ENCODE measurements at places on chromosomes 2 and 18. TPM values are rescaled to one million over a fixed set of nuclear protein-coding genes. Genes with fewer than 3 reads are reported as not detected.

- no peak for DNase-seq
Measured at GRCh38 chr18:9563331-9563730, 51.0 kb downstream of the PPP4R1 start.

DNA sequence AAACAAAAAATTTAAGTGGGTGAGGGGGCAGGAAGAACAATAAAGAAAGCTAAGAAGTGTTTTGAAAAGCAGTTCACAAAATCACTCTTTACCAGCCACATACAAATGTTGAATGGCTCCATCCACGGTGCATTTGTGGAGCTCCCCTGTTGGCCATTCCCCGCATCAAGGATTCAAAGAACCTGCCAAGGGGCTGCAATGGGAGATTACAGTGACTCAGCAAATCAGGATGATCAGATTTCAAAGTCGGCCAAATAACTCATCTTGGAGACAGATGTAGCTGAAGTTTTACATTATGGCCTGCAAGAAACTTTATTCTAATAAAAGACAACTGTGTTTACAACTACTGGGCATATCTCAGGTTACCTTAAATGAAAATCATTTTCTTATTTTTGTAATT, 26.9 kb downstream of the COL4A3 start:
- no peak for DNase-seq

- no peak for DNase-seq
Measured at GRCh38 chr18:39329496-39330275, 1764.1 kb upstream of the CELF4 start.

- DNase-seq = peak; percentile 77
Measured at GRCh38 chr2:70647873-70648481, 94.4 kb upstream of the TGFA start.

DNA sequence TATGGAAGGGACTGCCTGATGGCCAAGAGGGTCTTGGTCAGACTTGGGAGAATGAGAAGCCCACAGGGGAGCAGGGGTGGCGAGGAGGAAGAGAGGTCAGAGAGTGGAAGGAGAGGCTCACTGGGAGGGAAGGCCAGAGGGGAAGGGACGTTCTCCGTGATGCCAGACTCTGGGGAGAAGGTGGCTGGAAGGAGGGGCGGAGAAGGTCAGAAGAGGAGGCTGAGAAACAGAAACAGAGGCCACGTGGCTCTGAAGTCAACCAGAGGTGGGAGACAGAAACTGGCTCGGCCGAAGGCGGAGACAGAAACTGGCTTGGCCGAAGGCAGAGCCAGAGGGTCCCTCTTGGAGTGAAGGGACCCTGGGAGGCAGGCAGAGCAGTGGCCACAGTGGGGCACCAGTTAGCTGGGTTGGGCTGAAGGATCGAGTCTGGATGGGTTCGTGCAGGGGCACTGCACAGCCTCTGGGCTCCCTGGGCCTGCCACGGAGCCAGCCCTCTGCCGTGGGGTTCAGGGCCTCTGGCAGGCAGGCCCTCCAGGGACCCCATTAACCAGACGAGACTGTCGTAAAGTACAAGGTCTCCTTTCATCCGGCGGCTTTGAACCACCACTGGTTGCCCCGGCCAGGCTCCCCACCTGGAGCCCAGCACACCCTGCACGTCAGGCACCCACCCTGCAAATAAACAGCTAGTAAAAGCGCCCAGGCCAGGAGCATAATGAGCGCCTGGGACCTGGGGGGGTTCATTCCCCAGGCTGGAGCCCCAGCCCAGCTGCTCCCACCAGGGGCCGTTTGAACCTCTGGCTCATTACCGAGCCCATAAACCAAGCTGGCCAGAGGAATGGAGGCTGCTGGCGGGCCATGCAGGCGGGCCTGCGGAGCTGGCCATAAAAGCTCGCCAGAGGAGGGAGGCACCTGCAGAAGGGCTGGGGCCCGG, 218.8 kb downstream of the DYSF start:
- DNase-seq = no peak

DNA sequence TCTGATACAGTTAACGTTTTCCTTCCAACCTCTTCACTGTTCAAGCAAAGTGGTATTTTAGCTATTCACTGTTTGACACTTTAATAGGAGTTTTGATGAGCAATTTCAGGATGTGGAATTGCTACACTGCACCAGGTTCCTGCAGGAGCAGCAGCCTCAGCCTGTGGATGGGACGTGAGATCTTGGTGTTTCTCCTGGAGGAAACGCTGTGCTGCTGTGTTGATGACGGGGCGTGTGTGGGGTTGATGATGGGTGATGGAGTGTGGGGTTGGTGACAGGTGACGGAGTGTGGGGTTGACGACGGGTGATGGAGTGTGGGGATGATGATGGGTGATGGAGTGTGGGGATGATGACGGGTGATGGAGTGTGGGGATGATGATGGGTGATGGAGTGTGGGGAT, 98.9 kb downstream of the RTP5 start:
- DNase-seq = no peak

- peak; percentile 61 for DNase-seq
Measured at GRCh38 chr2:203728321-203728720, 21.9 kb downstream of the CD28 start.

DNA sequence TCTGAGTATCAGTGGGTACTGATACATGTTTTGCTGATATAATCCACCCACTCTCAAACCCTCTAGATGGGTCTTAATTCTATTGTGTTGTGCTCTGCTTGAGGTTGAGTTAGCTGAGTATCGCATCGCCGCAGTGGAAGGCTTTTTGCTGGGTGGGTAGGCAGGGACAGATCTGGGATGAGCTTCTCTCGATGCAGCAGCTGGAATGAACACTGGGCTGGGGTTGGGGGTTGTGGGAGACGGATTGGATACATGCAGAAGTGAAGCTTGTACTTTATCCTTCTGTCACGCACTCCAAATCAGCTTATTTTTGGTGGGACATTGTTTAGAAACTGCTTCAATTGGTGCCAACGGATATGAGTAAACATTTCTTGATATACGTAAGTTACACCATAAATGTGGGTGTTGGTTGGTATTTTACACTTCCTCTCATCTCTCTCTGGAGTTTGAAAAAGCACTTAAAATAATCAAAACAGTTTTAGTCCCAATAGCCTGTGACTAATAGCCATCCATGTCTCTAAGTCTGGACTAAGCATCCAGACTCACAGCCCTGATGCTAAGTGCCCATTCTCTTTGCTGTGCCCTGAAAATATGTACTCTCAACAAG, 107.1 kb downstream of the POLE4 start:
- DNase-seq = peak; percentile 21

- DNase-seq = peak; percentile 46
Measured at GRCh38 chr2:159035790-159036411, 67.5 kb downstream of the TANC1 start.

- DNase-seq = no peak
Measured at GRCh38 chr2:239910404-239910803, 114.7 kb downstream of the NDUFA10 start.

DNA sequence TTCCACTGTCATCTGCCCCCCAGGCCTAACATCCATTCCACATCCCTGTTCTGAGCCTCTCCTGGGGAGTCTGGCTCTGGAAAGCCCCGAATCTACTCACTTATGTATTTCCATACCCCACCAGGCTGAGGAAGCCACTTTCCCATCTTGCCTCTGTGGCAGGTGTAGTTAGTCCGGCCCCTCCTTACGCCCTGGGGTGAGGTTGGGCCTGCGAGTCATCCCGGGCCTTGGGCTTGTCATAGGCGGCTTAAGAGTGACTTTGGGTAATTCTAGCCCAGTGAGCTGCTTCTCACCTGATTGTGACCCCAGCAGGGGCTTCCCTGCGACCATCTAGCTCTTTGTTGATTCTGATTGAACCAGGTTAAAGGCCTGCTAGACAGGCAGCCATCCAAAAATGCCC, 21.1 kb downstream of the PCARE start:
- DNase-seq = no peak

- DNase-seq = peak; percentile 51
Measured at GRCh38 chr18:9334973-9335696, 562 bp downstream of the TWSG1 start.

- no peak for DNase-seq
Measured at GRCh38 chr2:98483257-98483861, 38.7 kb downstream of the INPP4A start.

- no peak for DNase-seq
Measured at GRCh38 chr2:97849881-97850528, 136.6 kb downstream of the ZAP70 start.

DNA sequence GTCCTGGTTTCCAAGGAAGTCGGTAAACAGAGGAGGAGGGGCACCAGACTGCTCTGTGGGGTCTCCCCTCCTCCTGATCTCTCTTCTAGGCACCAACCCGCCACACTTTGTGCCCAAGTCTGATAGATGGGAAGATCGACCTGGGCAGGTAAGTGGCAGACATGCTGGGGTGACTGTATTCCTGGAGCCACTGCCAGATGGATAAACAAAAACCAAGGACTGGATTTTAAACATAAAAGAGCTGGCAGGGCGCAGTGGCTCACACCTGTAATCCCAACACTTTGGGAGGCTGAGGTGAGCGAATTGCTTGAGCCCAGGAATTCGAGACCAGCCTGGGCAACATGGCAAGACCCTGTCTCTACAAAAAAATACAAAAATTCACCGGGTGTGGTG, 181.2 kb downstream of the ANAPC1 start:
- no peak for DNase-seq

GRCh38 chr2:70936979-70937811, 1.5 kb downstream of the ATP6V1B1 start:
- DNase-seq = no peak

DNA sequence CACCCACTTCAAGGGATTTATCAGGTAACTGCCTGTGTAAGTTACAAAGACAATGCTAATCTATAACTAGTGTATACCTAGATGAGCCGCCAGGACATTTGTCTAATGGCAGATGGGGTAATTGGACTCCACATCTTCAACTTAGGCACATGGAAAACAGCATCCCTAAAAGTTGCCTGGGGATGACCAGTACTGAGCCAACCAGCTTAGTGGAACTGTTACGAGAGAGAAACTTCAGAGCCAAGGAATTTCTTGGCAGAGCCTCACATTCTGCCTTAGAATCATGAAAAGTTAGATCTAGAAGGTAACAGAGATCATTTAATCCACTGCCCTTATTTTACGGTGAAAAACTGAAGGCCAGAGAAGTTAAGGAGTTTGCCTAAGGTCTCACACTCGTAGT, 15.5 kb upstream of the CLASP1 start:
- no peak for DNase-seq

GRCh38 chr2:115609978-115610377, 1167.5 kb downstream of the DPP10 start:
- no peak for DNase-seq

DNA sequence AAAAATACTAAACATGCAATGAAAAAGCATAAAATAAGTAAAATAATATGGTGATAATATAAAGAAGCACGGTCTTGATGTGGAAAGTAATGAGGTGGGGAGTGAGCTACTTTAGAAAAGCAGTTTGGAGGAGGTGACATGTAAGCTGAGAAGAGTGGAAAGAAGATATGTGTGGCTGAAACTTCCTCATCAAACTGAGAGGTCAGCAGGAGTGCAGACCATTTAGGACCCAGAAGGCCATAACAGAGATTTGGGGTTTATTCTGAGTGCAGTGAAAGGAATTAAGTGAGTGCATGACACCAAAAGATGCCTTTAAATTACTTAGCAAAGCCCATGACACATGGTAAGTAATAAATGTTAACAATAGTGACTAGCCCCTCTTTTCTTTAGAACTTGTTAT, 24.4 kb upstream of the TMEM182 start:
- DNase-seq = no peak

- no peak for DNase-seq
Measured at GRCh38 chr2:18525236-18525635, 35.2 kb downstream of the RDH14 start.

GRCh38 chr2:40352041-40352702, 99.7 kb downstream of the SLC8A1 start:
- no peak for DNase-seq

The KIAA2012 gene
- total RNA-seq = not detected

The LONRF2 gene
- total RNA-seq = not detected

The CNDP1 gene
- total RNA-seq = not detected

The HRH4 gene
- not detected for total RNA-seq

The IL1RL2 gene
- 0.21 TPM for total RNA-seq

The ANKRD30B gene
- total RNA-seq = not detected

The FAM110C gene
- total RNA-seq = not detected

The CYP27C1 gene
- not detected for total RNA-seq

The SULT1C4 gene
- 28.2 TPM for total RNA-seq

The DES gene
- not detected for total RNA-seq

The GPC1 gene
- total RNA-seq = 23.9 TPM
